Activated CD8-positive, alpha-beta memory T cell treated with anti-CD3 and anti-CD28 coated beads for 1 hour (primary cell): ENCODE measurements at places on chromosomes 12 and 14.

DNA sequence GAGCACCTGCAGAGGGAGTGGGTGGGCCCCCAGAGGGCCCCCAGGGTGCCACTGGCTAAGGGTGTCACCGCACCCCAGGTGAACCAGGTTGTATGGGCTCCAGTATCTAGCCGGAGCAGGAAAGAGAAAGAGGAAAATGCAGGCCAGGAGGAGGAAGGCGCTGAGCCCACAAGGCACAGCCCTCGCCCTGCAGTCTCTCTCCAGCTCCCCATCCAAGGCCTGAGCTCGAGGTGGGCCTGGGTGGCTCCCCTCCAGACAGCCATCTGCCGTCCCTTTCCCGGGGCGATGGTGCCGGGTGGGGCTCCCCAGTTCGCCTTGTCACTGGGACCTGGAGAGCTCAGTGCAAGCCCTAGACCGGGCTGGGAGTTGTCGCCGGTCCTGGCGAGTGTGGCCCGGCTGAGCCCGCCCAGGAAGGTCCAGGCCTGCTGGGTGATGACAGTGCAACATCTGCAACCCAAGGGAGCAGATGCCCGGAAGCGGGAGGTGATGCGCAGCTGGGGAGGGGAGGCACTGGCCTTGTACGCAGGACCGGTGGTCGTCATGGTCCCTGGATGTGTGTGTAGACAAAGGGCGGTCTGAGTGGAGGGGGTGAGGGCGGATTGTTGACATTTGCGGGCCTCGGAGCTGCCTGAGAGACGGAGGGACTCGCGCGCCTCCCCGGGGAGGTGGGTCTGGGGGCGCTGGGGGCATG, 716 bp downstream of the TMEM179 start:
- DNase-seq = no peak

DNA sequence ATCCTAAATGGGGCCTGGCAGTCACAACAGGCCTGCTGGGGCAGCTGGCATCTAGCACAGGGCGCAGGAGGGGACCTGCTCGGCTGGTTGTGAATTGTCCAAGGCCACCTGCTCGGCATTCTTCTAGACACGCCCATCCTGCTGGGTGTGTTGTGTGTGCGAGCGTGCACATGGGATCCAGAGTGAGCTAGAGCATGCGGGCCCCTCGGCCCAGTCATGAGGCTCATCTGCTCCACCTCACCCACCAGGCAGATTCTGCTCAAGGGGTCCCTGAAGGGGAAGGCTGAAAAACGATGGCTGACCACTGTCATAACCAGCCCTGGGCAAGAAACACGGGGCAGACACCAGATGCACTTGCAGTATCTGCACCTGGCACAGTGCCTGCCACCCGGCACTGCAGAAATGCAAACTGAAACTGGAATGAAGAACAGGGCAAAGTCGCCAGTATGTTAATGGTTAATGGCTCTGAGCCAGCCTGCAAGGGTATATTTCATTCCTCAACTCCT, 31.8 kb downstream of the MAX start:
- DNase-seq = no peak

DNA sequence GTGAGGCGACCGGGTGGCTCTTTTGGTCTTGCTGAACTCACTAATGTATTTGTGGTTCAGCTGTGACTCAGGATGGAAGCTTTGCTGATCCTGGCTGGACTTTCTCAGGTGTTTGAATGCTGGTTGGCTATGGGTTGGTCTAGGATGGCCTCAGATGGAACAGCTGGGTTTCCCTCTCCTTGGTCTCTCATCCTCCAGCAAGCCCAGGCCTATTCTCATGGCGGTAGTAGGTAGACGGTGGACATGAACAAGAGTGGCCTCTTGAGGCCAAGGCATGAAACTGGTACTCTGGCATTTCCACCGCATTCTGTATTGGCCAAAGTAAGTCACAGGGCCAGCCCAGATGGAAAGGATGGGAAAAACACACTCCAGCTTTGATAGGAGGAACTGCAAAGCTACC, 11.8 kb upstream of the POLR3B start:
- DNase-seq = no peak

DNA sequence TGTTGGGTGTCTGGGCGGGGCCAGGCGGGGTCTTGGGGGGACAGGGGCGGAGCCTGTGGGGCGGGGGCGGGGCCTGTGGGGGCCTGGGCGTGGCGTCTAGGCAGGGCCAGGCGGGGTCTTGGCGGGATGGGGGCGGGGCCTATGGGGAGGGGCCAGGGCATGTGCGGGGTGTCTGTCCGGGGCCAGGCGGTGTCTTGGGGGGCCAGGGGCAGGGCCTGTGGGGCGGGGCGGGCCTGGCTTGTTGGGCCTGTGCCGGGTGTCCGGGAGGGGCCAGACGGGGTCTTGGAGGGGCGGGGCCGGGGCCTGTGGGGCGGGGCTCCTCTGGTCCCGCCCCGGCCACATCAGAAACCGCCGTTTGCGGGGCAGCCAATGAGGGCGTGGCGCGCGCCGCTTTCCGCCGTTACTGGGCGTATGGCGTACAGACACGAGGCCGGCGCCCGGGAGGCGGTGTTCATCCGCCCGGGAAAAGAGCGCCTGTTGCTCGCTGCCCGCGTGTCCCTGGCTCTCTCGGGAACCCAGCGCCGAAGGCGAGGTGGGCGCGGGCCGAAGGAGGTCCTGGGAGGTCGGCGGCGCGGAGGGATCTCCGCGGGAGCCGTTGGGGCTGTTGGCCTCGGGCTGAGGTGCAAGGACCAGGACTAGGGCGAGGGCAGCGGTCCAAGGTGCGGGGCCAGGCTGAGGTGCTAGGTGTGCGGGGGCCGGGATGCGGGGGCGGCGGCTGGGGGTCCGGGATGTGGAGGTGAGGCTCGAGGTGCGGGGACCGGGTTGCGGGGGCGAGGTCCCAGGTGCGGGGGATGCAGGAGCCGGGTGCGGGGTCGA, at the start of gene PIWIL1:
TSS of gene PIWIL1 (plus strand) at position 400 of the 816 bp plus-strand sequence. CDS start 4,705 bp downstream, outside the sequence.
- no peak for DNase-seq

GRCh38 chr12:57983146-57983857, 41.9 kb downstream of the ATP23 start:
- DNase-seq = no peak

DNA sequence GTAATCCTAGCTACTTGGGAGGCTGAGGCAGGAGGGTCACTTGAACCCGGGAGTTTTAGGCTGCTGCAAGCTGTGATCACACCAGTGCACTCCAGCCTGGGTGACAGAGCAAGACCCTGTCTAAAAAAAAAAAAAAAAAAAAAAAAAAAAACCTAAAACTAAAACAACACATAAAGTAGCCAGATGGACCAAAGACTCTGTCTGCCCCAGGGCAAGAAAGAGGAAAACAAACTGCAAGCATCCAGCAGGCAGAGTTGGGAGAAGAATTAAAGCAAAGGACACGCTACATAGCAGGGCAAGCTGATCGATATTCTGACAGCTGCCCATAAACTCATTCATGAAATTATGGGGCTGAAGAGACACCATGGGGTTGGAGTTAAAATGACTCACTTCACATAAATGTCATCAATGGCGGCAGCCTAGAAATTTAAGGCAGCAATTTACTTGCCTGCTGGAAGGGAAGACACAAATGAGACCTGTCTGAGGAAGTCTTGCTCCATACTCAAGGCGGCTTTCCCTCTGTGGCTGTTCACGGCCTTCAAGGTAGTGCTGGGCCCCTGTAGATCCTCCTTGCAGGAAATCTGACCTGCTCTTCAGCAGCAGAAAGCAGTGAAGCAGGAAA, 259.1 kb upstream of the FKBP4 start:
- DNase-seq = no peak
